ENCODE measurements at places on chromosomes 11 and 22.

DNA sequence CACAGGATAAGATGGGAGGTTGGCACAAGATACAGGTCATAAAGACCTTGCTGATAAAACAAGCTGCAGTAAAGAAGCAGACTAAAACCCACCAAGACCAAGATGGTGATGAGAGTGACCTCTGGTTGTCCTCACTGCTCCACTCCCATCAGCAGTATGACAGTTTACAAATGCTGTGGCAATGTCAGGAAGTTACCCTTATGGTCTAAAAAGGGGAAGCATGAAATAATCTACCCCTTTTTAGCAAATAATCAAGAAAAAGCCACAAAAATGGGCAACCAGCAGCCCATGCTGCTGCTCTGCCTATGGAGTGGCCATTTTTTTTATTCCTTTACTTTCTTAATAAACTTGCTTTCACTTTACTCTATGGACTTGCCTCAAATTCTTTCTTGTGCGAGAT lies 8.7 kb upstream of the PIWIL4 start:
- no peak for DNase-seq

DNA sequence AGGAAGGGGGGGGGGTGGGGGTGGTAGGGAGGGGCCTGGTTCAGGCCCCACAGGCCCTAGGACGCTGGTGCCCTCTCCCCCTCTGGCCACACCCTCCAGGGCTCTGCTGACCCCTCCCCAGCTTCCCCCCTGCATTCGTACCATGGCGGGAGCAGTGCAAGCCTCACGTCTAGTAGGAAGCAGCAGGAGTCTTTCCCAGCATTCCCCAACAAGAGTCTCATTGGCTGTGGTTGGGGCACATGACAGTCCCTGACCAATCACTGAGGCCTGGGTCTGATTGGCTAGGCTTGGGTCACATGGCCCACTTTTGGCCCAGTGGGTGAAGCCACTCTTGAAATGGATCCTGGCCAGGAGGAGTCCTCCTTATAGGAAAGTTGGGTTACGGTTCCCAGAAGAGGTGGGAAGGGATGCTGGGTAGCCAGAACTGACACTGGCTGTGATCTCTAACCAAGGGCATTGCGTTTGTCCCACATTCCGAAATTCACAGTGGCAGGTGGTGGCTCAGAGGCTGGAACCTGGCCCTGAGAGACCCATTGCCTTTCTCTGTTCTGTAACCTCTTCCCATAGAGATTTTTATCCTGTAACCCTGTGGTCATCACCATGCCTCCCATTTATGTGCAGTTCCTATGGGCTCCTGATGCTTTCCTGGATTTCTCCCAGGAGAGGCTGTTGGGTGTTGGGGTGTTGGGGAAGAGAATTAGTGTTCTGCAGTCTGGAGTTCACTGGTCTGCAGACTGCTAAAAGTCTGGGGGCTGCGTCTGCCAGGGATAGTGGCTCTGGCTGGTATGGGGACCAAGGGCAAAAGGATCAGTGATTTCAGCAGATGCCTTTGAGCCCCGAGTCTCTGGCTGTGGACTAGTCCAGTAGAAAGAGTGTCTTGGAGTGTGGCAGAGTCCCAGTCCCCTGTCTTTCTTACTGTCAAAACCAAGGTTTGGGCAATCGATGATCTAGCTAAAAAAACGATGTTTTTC lies 58.9 kb upstream of the MYEOV start:
- DNase-seq = no peak

DNA sequence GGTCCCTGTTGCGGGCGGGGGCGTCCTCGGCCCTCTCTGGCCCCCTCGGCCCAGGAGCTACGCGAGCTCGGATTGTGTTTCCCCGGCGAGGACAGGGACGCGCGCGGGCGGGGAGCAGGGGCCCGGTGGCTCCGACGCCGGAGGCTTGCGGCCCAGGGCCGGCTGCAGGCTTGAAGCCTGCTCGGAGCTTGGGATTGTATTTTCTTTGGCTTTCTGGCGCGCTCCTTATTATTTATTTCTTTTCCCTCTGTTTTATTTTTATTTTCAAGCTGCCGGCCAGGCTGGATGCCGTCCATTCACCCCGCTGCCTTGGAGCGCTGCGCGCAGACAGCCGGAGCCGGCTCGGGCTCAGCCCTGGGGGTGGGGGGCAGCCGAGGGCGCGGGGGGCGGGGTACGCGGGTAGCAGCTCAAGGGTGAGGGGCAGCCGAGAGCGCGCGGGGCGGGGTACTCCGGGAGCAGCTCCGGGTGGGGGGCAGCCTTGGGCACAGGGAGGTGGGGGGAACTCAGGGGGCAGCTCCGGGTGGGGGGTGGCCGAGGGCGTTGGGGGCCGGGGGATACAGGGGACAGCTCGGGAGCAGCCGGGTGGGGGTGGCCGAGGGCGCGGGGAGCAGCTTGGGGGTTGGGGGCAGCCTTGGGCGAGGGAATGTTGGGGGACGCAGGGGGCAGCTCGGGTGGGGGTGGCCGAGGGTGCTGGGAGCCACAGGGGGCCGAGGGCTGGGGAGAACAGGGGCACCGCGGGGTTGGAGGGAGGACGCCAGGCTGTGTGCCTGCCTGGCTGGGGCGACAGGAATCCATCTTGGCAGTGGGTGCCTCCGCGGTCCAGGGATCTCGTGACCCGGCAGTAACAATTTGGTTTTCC lies 42.7 kb downstream of the KCNJ1 start:
- DNase-seq = no peak

DNA sequence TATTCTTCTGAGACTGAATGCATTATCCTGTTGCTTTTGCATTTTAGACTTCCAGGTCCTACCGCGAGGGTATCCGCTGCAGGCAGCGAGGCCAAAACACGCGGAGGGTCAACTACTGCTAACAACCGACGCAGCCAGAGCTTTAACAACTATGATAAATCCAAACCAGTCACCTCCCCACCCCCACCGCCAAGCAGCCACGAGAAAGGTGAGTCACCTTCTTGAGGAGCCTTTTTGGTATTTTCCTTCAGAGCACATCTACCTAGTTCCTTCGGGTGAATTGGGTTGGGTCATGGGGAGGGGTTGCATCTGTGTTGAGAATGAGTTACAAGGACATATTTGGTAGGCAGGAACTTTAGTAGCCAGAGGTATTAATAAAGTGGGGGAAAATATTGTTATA lies 179.8 kb downstream of the NAV2 start:
- no peak for DNase-seq

GRCh38 chr11:106331176-106331575 lies 253.7 kb downstream of the AASDHPPT start:
- DNase-seq = no peak

DNA sequence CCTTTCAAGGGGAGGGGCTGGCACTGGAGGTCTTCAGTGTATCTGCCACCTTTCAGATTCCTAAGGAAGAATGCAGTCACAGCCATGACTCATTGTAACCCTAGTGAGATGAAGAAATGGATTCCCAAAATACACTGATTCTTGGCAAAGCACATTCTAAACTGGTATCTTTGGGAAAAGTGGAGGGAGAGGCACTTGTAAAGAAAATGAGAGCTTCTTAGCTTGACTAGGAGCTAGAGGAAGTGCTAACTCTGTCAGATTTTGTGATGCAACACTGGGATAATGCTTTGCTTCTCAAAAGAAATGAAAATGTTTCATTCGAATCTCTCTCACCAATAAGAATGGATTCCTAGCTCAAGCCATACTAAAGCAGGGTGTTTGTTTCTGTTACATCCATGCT lies 14.3 kb downstream of the NRIP3 start:
- DNase-seq = no peak

DNA sequence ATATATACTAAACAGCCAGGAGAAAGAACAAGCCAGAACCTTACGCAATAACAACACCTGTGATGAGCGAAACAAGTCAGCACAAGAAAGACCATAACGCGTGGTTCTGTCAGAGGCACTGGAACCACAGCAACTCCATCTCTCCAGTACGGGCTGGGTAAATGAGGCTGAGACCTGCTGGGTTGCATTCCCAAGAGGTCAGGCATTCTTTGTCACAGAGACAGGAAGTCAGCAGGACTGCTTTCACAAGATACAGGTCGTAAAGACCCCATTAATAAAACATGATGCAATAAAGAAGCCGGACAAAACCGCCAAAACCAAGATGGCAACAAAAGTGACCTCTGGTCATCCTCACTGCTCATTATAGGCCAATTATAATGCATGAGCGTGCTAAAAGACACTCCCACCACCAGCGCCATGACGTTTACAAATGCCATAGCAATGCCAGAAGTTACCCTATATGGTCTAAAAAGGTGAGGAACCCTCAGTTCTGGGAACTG lies 21.7 kb downstream of the TPST2 start:
- no peak for DNase-seq

GRCh38 chr11:32985600-32985999 lies 30.1 kb upstream of the DEPDC7 start:
- no peak for DNase-seq

DNA sequence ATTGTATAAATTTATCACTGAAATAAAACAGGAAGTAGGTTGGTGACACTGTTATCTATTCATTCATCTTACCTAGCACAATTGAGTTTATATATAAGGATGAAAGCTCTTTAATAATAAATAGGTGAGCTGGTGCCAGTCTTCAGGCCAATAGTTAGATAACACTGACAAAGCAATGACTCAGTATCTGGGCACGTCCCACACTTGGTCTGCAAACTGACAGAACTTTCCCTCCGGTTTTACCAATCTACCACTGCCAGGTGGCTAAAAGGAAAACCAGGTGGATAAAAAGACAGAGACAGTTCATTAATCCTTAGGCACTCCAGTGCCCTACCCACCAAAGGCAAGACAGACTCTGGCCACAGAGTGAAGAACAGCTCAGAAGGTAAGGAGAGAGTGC lies 17.6 kb downstream of the DDB1 start:
- no peak for DNase-seq

DNA sequence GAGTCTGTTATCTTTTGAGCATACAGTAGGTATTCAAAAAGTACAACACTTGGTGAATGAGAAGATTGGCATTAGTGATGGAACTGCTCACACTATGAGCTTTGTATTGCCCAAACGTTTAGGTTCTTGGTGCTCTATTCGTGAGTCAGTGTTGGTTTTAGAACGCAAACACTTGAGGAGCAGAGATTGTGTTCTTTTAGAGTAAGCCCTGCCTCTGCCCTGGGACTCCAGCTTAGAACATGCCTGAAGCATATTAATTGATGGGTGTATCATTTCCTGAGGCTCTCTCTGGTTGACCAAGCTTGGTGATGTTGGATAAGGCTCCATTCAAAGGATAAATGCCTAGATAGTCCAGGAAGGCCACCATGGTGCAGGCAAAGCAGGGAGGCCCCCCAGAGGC lies 10.9 kb downstream of the MTNR1B start:
- no peak for DNase-seq

- no peak for DNase-seq
These were observed 42.2 kb upstream of the FBLN1 start for GRCh38 chr22:45460288-45461109.

DNA sequence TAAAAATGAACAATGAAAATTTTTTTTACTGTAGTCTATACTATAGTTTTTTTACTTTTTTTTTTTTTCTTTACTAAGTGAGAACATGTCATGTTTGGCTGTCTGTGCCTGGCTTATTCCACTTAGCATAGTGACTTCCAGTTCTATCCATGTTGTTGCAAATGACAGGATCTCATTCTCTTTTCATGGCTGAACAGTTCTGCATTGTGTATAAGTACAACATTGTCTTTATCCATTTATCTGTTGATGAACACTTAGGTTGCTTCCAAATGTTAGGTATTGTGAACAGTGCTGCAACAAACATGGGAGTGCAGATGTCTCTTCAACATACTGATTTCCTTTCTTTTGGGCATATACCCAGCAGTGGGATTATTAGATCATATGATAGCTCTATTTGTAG lies 88.1 kb upstream of the CCDC90B start:
- DNase-seq = no peak

GRCh38 chr11:81237139-81237538 lies 1496.5 kb downstream of the FAM181B start:
- no peak for DNase-seq

GRCh38 chr11:92638678-92639077 lies 330.8 kb upstream of the MTNR1B start:
- DNase-seq = no peak

GRCh38 chr11:12155696-12156095 lies 45.3 kb downstream of the MICAL2 start:
- DNase-seq = no peak

DNA sequence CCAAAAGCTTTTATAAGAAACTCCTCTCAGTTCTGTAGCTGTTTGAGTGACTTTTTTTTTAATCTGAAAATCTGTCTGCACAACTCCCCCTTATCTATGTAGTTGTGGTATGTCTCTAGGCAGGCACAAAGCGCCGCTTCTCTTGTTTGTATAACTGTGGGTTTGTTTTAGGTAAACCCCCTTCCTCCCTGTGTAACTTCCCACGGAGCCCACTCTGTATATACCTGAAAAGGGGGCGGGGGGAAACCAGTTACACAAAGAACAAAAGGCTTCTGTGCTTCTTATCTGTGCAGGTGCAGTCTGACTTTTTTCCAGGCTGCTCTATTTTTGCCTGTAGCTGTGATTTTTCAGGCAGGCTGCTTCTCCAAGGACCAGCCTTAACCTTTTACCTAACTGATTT lies 13.2 kb downstream of the OR10AG1 start:
- no peak for DNase-seq

- no peak for DNase-seq
These were observed 8.2 kb downstream of the VPS37C start for GRCh38 chr11:61152816-61153592.

- no peak for DNase-seq
These were observed 34.9 kb downstream of the OR10A6 start for GRCh38 chr11:7896009-7896785.

DNA sequence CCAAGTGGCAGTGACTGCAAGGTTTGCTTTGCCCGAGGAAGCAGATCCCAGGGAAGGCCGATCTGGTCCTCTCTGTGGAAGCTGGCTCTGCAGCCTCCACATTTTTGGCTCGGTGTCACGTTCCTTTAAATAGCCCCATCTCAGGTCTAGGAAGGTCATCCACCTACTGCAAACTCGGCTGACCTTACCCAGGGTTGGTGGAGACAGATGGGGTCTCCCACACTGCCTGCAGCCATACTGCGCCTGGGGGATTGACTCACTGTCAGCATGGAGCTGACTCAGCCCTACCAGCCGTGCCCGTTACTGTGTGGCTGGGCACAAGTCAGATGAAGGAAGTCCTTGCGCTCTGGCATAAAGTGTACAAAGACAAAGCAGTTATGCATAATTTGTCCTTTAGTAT lies 16.9 kb downstream of the CDPF1 start:
- DNase-seq = no peak

DNA sequence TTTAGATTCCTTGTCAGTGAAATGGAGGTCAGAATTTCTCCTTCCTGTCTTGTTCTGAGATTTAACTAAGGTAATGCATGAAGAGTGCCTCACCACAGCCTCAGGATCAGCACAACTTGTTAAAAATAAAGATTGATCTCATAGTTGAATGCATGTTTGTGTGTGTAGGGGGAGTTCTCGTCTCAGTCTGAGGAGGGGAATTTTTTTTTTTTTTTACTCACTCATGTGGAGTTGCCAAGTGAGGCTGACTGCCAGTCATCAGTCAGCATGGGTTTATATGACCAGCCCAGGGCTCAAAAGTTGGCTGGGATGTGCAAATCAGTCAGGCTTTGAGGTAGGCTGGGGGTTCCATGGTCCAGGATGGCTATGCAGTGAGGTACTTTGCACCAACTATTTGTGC lies 113.2 kb downstream of the FANCF start:
- no peak for DNase-seq

- no peak for DNase-seq
These were observed 138.9 kb downstream of the SPON1 start for GRCh38 chr11:14101388-14101787.

GRCh38 chr22:41915035-41915785 lies at the start of gene SHISA8:
Gene SHISA8, minus strand, starts transcription at chr22:41915074. Its CDS starts 407 bp downstream, at chr22:41914667.
- peak; percentile 40 for DNase-seq

All from stimulated activated CD4-positive, alpha-beta T cell treated with anti-CD3 and anti-CD28 coated beads, Interleukin-1b, Interleukin-23, amount 100 ng/mL, for 1 hour (primary cell).